Stimulated activated CD8-positive, alpha-beta memory T cell treated with anti-CD3 and anti-CD28 coated beads, Interleukin-15, amount 100 ng/mL, for 4 hours (primary cell): ENCODE measurements at places on chromosomes 3 and 15.

GRCh38 chr3:132087356-132087755 is 52.5 kb upstream of the CPNE4 start:
- DNase-seq, result no peak

DNA sequence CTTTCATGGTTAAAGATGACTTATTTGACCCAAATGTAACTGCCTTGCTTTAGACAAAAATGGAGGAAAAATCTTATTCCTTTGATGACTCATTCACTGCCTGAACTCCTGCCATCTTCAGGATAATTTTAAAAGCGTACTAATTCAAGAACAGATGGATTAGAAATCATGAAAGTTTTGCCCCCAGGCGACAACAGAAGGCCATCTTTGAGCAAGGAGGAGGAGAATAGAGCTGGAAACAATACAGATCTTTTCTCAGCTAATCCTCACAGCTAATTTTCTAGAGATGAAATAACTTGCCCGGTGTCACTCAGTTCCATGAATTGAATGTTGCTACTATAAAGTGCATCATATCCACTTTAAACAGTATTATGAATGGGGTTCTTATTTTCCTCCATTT is 324.7 kb upstream of the RARB start:
- no peak for DNase-seq

GRCh38 chr3:155991212-155991611 is 120.8 kb downstream of the GMPS start:
- DNase-seq, result no peak

DNA sequence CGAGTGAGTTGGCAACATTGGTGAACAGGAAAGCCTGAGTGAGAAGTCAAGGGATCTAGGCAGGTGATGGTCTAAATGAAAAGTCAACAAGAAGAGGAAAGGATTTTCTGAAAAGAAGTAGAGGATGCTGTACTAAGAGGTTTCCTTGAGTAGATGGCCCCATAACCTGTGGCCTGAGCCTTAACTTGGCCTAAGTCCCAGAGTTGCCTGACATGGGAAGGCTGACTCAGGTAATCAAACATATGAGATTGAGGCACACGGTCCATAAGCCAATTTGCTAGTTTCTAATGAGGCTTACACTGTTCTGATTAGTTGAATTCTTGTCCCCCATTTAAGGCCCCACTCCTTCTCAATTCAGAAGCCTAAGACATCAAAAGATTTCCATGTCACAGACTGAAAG is 262.5 kb upstream of the LMCD1 start:
- DNase-seq, result no peak

DNA sequence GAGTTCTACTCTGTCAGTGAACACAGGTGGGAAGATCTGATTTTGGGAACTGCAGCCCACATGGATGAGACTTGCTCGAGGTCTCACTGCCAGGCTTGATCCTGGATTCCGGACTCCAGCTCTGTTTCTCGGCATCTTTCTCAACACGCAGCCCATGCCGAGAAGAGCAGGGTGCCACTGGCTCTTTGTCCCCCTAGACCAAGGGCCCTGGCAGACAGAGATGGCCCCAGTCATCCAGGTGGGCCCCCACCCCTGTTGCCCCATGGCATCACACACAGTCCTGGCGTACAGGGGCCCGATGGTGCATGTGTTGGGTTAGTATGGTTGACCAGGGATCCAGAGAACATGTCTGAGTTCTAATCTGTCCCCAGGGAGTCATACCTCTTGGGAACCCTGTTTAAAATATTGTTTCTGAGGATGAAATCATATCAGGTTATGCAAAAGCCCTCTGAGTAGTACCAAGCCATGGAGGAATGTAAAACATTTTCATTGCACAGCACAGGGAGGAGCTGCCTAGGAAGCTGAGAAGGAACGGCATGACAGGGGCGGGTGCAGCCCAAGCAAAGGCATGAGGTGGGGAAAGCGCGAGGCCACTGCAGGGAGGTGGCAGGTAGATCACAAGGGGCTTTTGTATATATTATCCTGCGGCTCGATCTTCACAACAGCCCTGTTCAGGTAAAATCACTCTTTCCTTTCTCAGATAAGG is 320.6 kb downstream of the UACA start:
- DNase-seq, result no peak

GRCh38 chr3:57556459-57557084 is 498 bp downstream of the PDE12 start:
- no peak for DNase-seq

- no peak for DNase-seq
Measured at GRCh38 chr15:74752531-74752930, 3.9 kb downstream of the CYP1A2 start.

DNA sequence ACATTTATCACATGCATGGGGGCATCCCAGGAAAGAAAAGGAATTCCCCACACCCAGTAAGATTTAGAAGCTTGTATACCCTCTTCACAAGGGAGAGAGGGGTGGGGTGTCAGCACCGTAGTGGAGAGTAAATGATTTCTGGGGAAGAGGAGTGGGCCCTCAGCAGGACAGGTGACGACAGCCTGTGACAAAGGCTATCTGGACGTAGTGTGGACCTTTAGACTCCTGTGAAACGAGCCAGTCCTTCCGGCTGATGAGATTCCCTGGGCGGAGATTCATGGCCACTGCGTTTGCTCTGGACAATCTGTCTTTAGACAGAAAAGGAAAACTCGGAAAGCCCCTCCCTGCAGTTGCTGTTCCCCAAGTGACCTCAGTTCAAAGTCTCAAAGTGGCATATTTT is 1.7 kb upstream of the FAM3D start:
- no peak for DNase-seq

- no peak for DNase-seq
Measured at GRCh38 chr3:129161860-129162271, 1.0 kb upstream of the ISY1 start.

DNA sequence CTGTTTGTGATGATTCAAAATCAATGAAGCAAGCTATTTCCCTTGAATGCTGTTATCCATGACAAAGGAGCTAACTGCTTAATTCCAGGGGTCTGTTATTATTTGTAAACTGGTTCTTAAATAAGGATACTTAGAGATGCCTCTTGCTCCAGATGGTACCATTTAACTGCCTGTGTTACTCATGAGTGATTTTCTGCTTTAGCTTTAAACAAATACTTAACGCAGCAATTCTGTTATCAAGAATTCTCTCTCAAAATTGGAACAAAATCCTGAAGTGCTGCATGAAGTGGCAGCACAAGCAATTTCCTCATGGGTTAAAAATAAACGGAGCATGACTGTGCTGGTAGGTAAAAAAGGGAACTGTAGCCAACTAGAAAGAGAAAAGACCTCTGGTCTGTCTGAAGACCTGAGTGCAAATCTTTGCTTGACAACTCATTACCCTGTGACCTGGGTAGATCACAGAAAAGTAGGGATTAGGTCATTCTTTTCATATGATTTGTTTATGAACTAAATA is 62.5 kb upstream of the GBE1 start:
- DNase-seq, result no peak

- DNase-seq, result no peak
Measured at GRCh38 chr15:36356978-36357601, 222.3 kb upstream of the CDIN1 start.

GRCh38 chr3:142215106-142215505 is 10.3 kb downstream of the GK5 start:
- DNase-seq, result no peak

DNA sequence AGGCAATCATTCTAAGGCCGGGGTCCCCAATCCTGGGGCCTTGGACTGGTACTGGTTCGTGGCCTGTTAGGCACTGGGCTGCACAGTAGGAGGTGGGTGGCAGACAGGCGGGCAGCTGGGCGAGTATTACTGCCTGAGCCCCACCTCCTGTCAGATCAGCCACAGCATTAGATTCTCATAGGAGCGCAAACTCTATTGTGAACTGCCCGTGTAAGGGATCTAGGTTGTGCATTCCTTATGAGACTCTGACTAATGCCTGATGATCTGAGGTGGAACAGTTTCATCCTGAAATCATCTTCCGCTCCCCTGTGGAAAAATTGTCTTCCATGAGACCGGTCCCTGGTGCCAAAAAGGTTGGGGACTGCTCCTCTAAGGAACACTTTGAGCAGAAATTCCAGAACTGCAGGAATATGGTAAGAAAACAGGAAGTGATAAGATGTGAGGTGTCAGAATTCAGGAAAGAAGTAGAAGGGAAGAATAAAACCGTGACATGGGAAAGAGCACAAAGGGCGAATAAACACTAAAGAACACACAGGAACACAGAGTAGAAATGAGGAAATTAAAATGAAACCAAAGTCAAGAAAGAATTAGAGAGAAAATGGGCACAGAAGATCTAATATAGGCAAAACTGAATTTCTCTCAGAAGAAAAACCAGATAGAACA is 57.6 kb downstream of the PDCD6IP start:
- DNase-seq, result no peak

GRCh38 chr15:61974759-61975158 is 85.5 kb downstream of the VPS13C start:
- DNase-seq, result no peak

- DNase-seq, result no peak
Measured at GRCh38 chr3:72405943-72406566, 442.2 kb downstream of the SHQ1 start.

DNA sequence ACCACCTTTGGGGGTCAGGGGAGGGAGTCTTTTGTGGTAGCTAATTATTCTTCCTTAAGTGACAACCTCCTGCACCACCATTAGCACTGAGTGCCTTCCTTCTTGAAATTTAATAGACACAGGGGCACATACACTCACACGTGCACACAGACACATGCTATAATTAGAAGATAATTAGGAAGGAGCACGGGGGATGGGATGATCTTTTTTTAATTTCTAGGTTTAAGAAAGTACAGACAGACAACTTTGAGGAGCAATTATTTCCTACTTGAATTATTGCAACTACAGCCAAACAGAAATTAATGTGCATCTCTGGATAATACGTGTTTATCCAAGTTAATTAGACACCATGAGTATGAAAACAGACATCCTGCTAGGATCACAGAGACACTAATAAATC is 44.8 kb upstream of the GUCA1C start:
- no peak for DNase-seq

DNA sequence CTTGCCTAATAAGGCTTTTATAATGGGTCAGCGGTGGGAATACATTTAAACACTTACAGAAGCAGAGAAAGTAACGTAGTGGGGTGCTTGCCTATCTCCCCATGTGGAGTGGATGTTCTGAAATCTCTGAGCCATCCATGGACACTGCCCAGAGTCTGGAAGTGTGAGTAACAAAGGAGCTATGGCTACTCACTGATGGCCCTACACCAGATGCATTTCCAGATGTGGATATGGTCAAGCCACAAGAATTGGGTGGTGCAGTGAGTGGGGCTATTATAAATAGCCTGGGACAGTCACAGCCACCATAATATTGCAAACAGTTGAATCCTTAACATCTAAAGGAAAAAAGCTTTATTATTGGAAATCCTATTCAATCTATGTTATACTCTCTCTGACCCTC is 96.6 kb downstream of the CGNL1 start:
- DNase-seq, result no peak

DNA sequence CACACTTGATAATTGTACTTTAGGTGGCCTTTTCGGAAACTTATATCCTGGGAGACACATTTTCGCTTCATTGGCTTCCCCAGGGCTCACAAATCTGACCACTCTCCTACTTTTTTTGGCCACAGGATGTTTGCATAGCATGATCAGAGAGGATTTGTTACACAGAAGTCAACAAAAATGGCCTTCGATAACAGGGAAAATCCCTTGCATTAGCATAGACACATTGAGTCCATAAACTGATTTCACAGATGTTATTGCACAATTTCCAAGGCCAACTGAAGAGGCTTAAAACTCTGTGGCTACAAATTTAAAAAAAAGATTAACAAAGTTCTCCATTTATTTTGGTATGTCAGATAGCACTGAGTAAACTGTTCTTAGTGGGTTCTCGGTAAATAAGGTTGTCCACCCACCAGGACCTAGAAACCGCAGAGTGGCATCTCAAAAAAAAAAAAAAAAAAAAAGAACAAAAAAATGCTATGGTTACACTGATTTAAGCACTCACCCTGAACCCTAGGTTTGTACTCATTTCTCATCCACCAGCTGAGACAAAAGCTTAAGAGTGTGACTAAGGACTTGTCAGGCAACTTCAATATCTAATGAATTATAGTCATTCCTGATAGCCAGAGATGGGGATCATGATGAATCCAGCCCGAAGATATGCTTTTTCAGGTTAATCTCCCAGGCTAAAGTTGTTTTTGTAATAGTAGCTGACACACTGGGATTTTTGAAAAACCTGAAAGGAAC is 188.9 kb upstream of the SYNPR start:
- no peak for DNase-seq

DNA sequence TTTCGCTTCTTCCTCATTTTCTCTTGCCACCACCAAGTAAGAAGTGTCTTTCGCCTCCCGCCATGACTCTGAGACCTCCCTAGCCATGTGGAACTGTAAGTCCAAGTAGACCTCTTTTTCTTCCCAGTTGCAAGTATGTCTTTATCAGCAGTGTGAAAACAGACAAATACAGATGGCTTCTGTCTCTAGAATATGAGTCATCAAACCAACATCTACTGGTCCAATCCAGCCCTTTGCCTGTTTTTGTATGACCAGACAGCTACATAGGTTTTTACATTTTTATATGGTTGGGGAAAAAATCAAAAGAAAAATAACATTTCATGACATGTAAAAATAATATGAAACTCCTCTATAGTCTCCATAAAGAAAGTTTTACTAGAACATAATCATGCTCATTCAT is 118.7 kb upstream of the PTPRG start:
- no peak for DNase-seq

DNA sequence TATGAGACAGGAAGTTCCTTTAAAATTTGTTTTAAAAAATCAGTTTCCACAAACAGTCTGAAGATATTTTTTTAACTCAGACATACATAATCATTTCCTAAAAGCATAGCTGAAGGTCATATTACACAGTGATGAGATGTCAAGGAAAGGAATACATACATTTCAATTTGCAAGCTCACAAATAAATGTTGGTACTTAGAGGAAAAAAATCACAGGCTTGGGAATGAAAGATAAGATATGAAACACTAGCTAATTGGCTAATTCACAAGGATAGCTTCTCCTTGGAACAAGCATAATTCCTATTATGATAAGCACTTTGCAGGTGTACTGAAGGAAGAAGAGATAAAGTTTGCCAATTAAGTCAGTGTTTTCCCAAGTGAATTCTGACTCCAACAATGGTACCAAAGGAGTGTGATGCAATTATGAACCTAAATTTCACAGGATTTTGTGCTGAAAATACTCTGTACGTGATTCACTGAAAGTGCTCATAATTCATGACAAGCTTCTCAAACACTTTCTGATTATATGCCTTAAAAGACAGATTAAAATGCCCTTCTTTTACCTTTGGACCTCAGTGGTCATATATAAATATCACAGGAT is 112.4 kb downstream of the FRMD5 start:
- DNase-seq, result no peak

DNA sequence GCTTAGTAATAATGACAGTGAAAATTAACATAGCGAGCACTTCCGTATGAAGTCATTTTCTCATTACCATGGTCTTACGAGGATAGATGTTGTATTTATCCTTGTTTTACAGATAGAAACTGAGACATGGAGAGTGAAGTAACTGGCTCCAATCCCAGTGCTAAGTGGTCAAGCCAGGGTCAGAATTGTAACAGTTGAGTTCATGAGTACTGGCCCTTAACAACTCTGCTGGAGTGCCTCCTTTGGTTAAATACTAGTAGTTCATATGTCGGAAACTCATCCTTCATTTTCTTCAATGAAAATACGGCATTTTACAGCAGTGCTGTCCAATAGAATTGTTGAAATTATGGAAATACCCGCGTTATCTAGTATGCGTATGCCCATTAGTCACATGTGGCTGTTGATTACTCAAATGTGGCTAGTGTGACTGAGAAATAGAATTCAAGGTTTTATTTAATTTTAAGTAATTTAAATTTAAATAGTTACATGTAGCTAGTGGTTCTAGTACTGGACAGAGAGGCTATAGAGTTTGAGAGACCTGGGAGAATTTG is 32.5 kb downstream of the FNDC3B start:
- no peak for DNase-seq

GRCh38 chr3:8529181-8529637 is 27.6 kb downstream of the LMCD1 start:
- no peak for DNase-seq
